ENCODE measurements at places on chromosomes 2 and 18. TPM values are rescaled to one million over a fixed set of nuclear protein-coding genes. Genes with fewer than 3 reads are reported as not detected.

- H3K4me3 ChIP-seq: peak overlapping the region; percentile 31
- H3K27ac ChIP-seq: no peak overlapping the region
- peaks cover 45% of the 10 kb centered on the region for H3K27me3 ChIP-seq
- H3K4me1 ChIP-seq: peaks cover 10% of the 10 kb centered on the region
- no peaks in the 10 kb centered on the region for H3K36me3 ChIP-seq
- peak; percentile 63 for DNase-seq
These were observed 101.9 kb downstream of the FOXI3 start for GRCh38 chr2:88350331-88351248.

- H3K27ac ChIP-seq: no peak overlapping the region
- H3K4me3 ChIP-seq: no peak overlapping the region
- H3K36me3 ChIP-seq: no peaks in the 10 kb centered on the region
- no peak for DNase-seq
- H3K4me1 ChIP-seq: no peaks in the 10 kb centered on the region
- H3K27me3 ChIP-seq: no peaks in the 10 kb centered on the region
These were observed 30.2 kb upstream of the MEX3C start for GRCh38 chr18:51227660-51228059.

DNA sequence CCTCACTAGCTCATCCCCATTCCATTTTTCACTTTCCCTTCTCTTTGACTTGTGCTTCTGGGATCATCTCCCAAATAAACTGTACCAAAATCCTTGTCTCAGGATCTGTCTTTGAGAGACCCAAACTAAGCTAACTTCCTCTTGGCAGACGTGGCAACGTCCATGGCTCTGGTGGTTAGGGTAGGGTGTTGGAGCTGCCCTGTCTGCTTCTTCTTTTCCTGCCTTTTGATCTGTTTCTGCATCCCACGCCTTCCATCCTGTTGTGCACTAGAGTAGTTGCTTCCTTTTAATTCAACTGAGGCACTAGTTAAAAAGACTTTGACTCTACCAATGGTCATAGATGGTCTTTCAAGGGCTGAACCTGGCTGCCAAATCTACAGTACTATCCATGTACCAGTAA lies 5.5 kb upstream of the MAP4K4 start:
- peaks cover 9% of the 10 kb centered on the region for H3K4me1 ChIP-seq
- no peaks in the 10 kb centered on the region for H3K36me3 ChIP-seq

- no peak overlapping the region for H3K4me3 ChIP-seq
- H3K36me3 ChIP-seq: no peaks in the 10 kb centered on the region
- DNase-seq: no peak
These were observed 93.8 kb downstream of the LRP1B start for GRCh38 chr2:142037066-142037465.

The CABYR gene
- total RNA-seq: 9.4 TPM

The ADGRF3 gene
- total RNA-seq: not detected

Data from stomach (tissue), 19 donors.